Activated naive CD8-positive, alpha-beta T cell treated with anti-CD3 and anti-CD28 coated beads, Interleukin-2, amount 10 ng/mL, durations not matched to agents 7 days and 5 days (primary cell): ENCODE measurements at places on chromosomes 3 and 15.

DNA sequence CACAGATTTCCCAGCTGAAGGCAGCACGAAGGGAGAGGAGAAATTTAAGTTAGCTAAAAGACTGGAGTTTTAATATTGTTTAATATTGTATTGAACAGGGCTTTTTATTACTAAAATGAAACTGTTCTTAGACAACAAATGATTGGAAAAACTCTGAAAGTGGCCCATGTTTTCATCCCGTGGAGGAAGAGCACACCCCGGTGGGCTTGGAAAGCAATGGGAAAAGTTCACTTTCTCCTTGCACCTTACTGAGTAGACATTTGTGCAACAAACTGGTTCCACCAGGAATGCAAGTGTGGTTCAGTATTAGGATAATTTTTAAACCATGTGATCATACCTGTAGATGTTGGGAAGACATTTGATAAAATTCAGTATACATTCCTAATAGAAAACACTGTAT is 8.2 kb upstream of the ESYT3 start:
- no peak for DNase-seq

GRCh38 chr3:163196245-163196644 is 1699.6 kb downstream of the OTOL1 start:
- no peak for DNase-seq

GRCh38 chr3:102265720-102266119 is 169.1 kb upstream of the ZPLD1 start:
- DNase-seq, result no peak

GRCh38 chr3:50126287-50127211 is 28.6 kb upstream of the SEMA3F start:
- DNase-seq, result no peak

DNA sequence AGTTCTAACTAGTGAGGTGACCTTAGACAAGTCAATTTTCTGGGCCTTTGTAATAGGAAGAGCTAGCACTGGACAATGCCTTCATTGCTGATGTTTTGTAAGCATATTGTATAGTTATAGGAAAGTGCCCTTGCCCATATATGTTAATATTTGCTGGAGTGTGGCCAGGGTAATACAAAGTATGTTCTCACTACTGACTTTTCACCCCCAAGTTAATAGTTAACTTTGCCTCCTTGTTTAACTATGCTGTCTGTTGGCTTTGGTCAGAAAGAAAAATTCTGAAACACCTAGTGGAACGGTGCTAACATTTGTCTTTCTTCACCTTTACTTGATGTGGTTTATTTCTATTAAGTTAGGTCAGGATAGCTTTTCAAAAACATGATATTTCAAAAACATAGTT is 287.4 kb upstream of the CTNNB1 start:
- no peak for DNase-seq

- DNase-seq, result no peak
Observed at GRCh38 chr3:11603628-11604027, 40.1 kb downstream of the VGLL4 start.

DNA sequence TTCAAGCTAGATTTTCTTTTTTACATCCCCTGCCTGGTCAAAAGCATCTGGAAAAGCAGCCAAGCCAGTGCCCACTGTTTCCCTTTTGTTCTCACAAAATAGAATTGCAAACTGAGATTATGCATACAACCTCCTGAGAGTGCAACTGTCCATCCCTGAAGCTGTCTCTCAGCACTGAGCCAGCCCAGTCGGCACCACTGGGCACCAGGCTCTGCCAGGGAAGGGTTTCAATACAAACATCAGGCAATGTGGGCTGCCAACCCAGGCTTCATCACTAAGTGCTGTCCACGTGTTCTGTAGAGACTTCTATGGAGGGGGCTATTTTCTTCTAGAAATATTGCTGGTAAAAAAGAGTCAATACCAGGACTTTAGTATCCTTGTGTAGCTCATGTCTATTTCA is 356.3 kb upstream of the TBL1XR1 start:
- no peak for DNase-seq
